ENCODE measurements at places on chromosomes 16 and 17. TPM values are rescaled to one million over a fixed set of nuclear protein-coding genes. Genes with fewer than 3 reads are reported as not detected.

Gene USP22
- 190 TPM for total RNA-seq

DNA sequence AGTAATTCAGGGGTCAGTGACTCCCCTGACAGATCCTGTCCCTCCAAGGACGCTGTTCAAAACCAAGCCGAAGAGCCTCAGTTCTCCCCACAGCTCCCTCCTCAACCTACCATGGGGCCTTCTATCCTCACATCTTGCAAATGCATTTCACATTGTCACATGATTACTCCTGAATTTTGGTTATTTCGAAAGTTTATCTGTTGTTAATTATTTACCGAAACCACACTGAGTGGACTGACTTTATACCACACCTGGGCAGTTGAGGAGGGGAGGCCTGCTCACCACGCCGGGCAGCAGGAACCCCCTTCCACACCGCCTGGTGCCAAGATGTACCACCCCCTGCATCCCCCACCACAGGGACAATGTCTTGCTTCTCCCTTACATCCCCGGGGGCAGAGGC lies 4.7 kb downstream of the TIMP2 start:
- DNase-seq = no peak

DNA sequence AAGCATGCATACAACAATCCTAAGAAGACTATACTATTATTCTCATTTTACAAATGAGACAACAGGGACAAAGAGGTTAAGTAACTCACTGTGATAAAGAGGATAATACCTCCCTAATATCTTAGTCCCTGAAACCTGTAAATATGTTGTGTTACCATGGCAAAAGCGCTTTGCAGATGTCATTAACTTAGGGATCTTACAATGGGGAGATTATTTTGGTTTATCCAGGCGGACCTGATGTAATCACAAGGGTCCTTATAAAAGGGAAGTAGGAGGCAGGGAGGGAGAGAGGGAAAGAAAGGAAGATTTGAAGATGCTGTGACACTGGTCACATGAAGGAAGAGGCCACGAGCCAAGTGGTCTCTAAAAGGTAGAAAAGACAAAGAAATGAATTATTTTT lies 164.7 kb downstream of the CNTNAP4 start:
- no peak for DNase-seq

DNA sequence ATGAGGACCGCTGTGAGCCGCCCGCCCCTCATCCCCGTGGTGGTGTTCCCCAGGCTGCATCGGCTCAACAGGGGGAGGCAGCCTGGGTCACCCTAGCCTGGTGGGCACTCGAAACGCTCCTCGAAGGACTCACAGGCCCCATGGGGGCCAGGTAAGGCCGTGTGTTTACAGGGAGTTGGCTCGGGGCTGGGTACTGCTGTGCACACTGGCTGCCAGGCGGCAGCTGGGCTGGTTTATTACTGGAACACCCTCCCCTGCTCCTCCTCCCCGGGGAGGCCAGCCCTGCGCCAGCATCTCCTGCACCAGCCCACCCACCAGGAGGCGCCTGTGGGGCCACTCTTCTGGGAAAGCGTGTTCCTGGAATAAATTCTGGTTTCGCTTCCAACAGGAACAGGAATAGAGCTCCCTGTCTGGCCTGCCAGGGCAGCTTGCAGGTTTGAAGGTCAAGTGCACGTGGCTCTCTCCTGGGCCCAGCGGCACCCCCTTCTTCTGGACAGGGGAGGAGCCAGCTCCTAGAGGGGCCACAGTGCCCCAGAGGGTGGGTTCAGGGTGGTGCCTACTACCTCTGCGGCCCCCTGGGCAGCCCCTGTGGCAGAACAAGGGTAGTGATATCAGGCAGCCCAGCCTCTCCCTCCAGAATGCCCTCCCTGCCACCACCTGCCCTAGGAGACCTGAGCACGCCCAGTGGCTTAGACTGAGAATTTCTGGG lies 11.3 kb downstream of the MCRIP1 start:
- no peak for DNase-seq

GRCh38 chr16:87791295-87792204 lies 25.8 kb upstream of the KLHDC4 start:
- DNase-seq = no peak

DNA sequence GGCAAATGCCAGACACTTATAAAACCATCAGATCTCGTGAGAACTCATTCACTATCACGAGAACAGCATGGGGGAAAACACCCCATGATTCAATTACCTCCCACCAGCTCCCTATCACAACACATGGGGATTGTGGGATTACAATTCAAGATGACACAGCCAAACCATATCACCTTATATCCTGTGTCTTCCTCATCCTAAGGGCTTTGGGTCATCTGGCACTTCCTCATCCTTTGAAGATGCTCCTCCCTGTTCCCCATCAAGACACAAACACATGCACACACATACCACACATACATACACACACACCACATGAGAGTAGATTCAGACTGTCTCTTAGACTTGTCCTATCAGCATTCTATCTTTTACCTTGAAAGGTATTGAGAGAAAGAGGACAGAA lies 2.8 kb upstream of the PMFBP1 start:
- DNase-seq = no peak

- DNase-seq = no peak
Measured at GRCh38 chr17:36204724-36205500, 6.0 kb upstream of the CCL4L2 start.

- DNase-seq = no peak
Measured at GRCh38 chr17:68771867-68772515, 170.8 kb upstream of the FAM20A start.

Gene TBC1D3I
- 0.41 TPM for total RNA-seq

DNA sequence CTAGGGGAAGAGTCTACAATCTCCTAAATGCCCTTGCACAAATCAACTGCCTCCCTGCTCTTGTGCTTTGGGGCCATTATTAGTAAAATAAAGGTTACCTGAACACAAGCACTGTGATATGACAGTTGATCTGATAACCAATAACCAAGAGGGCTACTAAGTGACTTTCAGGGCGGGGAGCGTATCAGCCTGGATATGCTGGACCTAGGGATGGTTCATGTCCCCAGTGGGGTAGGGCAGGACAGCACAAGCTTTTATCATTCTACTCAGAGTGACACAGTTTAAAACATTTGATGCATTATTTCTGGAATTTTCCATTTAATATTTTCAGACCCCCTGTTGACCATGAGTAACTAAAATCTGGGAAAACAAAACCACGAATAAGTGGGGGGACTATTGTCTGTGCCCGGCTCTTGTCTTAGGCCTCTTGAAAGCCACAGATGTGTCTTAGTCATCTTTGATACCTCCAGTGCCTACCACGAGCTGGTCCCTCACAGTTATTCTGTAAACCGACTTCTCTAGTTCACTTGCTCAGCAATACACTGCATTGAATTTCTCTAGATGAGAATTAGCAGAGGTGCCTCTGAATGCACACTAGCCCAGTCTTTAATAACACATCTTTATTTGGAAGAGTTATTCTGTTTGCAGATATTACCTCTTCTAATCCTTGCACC lies 94.6 kb upstream of the DHX40 start:
- no peak for DNase-seq

Gene KRT31
- total RNA-seq = not detected

Gene ZNF286A
- total RNA-seq = 21.0 TPM

- DNase-seq = no peak
Measured at GRCh38 chr16:21710938-21711337, 47.2 kb downstream of the OTOA start.

DNA sequence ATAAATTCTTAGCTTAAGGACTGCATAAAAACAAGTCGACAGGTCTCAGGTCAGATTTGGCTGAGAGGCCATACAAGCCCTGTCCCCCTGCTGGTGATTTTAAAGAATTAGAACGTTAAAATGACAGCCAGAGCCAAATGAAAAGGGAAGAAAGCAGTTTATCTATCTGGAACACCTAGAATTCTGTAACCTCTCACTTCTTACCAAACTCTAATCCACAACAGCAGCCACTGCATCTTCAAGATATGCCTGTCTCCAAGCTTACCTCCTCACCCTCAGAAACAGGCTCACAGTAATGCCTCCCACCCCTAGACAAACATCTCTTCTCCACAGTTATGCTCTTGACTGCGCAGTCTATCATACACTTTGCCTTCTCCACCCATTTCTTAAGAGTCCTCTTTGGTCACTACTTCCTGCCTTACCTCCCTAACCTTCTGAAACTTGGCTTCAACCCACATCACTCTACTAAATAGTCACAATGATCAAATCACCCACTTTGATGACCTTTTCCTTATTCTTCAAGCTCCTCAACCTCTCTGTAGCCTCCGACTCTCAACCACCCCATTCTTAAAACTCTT lies 14.2 kb downstream of the ANKFY1 start:
- no peak for DNase-seq

GRCh38 chr17:22510504-22510903 lies 818.2 kb downstream of the KCNJ18 start:
- DNase-seq = no peak

- DNase-seq = no peak
Measured at GRCh38 chr17:70934231-70934630, 764.9 kb downstream of the KCNJ2 start.

GRCh38 chr16:17499223-17499902 lies 28.6 kb upstream of the XYLT1 start:
- no peak for DNase-seq

DNA sequence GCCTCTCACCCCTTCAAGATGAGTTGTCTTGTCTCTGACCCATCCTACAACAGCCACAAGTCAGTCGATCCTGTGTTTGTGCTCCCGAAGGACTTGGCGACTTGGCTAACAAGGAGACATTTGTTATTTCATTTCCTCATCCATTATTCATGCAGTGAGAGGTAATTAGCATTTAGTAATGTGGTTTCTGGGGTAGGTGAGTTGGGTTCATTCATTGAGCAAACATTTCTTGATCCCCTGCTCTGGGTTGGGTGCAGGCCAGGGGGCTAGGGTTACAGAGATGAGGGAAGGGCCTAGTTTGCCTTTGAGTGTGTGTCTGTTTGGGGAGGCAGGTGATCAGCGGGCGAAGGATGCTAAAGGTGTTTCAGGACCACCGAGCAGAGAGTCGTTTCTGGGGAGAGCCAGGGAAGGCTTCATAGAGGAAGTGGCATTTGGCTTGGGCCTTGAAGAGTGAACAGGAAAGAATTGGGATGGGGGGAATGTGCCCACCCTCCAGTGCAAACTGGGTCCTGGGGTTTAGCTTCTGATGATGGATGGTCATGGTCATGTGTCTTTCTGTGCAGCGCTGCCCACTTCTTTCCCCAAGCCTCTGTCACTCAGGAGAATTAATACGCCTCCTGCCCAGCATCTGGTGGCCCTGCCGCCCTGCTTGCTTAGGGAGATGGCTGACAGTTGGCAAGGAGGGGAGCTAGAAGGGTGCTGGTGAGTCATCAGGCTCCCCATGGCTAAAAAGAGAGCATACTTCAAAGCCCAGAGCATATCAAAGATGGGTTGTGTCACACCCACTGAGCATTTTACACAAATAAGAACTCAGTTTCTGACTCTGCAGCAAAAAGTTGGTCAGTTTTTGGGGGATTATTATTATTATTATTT lies 38.5 kb downstream of the MSI2 start:
- peak; percentile 46 for DNase-seq

DNA sequence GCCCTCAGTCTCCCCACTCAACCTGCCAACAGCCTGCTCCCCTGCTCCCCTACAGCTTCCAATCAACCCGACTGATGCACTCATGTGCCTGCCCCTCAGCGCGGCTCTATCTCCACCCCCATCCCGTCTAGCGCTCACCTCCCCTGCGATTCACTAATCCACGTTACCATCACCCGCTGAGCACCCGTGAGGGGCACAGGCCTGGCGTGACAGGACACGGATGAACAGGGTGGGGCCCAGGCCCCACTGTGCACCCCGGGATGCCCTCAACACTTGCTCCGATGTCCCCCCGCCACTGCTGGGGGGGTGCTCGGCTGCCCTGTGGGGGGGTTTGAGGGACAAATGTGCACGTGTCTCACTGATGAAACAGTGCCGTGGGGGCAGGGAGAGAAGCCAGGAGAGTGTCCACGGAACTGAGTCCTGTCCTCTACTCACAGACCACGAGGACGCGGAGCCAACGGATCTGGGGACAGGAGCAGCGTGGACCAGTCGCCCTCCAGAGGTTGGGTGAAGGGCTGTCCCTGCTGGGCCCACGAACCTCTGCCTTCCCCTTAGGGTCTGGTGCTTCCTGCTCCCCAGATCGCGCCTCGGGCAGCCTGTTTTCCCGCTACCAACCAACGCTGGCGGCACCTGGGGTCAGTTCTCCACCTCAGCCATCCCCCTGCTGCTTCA lies 66.7 kb downstream of the RPH3AL start:
- no peak for DNase-seq

Gene CETP
- not detected for total RNA-seq

Gene KRT32
- total RNA-seq = not detected

DNA sequence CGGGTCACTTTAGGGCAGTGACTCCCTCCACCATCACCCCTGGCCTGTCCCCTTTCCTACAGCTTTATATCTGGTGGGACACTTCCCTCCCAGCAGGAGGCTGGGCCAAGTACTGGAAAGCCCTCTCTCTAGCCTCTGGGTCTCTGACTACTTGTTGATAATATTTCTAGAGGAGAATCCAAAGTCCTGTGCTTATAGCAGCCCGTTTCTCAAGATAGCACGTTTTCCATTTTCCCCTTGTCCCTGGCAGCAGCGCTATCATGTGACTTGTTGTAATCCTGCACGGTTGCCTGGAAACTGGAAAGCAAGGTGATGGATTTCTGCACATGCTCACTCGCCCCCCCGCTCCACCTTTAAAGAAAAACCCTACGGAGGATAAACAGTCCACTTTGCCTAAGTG lies 3.3 kb upstream of the AXIN2 start:
- DNase-seq = no peak

Gene TOB1
- 252 TPM for total RNA-seq

DNA sequence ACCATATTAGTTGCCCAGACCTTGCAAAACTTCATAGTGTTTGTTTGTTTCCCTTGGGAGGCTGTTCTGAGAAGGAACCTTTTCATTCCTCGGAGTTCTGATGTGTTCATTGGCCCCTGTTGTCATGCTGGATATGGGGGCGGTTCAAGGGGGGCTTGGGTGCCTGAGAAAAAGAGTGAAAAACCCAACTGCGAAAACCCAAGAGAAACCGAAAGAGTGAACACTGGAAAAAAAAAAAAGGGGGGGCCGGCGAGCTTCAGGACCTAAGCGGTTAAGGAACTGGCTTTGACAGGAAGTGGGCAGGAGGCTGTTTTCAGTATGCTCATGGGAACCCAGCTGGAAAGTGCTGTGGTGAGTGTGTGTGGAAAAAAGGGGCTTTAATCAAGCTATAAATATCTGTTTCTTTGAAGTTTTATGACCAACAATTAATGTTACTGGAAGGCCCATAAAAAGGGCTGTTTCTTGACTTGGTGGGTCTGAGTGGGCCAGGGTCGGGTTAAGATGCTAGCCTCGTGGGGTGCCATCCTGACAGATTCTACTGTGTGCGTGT lies 510.7 kb downstream of the MAF start:
- peak; percentile 18 for DNase-seq

DNA sequence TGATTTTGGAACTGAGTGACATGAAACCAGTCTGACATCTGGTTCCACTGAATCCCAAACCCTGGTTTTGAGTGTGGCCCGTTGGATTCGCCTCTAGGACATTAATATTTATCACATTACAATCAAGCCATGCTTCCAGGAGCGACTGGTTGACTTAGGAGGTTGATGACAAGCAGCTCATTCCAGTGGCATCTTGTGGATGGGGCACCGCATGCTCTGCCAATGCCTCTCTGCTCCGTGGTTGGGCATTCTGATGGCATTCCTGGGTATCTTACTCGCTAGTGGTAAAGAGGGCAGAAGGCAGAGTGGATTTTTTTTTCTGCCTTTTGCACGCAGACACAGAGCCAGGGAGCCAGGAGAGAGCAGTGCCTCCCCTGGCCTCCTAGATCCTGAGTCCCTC lies 31.4 kb downstream of the CACNG4 start:
- DNase-seq = no peak
